BJ (cell line): ENCODE measurements at places on chromosomes 5 and 9.
A peak's percentile ranks its signal among the peaks of the same experiment; 100 is the strongest.

GRCh38 chr9:13958672-13959071, 355.3 kb downstream of the NFIB start:
- DNase-seq: no peak

- no peak for DNase-seq
These were observed 23.8 kb downstream of the ANXA2R start for GRCh38 chr5:43016217-43016779.

DNA sequence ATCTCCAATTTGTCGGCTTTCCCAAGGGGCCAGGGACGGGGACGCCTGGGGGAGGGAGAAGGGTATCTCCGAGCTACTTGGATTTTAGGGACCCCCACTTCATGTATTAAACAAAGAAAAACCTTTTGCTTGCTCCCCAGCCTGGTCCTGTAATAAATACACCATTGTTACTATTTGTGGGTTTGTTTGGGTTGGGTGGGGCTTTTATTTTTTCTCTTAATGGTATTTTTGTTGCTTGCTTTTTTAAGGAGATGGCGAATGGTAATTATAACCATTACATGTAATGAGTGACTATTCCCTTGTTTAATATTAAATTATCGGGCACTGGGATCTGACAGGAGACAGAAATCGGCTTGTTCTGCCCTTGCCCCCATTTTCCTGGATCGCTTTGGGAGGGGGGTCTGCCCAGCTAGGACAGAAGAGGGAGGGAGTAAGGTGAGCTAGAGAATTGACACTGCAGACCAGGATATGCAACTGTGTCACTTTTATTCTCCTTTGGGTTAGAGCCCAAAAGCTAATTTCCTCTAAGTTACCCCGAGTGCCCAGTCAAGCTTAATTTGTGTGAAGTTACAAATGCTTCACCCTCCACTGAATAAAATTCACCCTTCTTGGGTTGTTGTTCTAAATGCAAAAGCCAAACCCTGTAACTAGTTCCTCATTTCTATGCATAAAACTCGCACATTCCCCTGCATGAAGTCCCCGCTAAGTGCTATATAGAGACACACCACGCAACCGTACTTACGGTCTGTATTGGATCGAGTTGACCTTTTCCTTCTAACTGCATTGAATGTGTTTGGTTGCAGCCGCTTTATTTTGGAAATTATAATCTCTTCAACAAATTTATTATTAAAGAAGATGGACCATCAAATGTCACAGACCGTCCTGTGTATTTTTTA, 1.6 kb upstream of the ZNF608 start:
- DNase-seq: no peak

DNA sequence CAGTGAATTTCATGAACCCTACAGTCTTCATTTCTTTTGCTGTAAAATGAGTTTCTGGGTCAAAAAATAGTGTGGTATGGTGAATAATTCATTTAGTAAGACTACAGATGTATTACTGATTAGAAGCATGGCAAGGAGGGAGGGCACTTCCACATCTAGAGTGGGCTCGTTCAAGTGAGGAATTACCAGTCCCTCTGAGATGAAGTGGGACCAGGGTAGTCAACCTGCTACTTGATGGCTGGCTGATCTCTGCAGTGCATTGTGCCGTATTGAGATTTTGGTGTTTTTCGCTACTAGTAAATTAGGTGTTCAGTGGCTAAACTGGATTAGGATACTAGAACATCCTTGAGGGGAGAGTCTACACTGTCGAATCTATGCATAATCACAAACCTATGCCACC, 10.8 kb downstream of the CDC37L1 start:
- DNase-seq: no peak

GRCh38 chr5:126972062-126972895, 58.1 kb downstream of the MARCHF3 start:
- DNase-seq: no peak

DNA sequence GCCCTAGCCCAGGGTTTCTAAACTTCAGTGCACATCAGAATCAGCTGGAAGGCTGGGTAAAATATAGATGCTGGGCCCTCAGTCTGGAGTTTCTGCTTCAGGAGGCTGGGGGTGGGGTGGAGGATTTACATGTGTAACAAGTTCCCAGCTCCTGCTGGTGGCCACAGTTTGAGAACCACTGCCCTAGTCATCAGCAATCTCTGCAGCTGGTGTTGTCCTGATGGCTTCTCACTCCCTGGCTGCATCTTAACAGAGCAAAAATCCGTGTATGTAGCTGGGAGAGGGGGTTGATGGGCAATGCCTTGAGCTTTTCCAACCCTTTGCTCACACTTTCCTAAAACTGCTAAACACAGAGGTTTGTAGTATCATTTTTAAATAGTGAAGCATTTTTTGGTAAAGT, 186.0 kb upstream of the KLF9 start:
- DNase-seq: peak; percentile 47

DNA sequence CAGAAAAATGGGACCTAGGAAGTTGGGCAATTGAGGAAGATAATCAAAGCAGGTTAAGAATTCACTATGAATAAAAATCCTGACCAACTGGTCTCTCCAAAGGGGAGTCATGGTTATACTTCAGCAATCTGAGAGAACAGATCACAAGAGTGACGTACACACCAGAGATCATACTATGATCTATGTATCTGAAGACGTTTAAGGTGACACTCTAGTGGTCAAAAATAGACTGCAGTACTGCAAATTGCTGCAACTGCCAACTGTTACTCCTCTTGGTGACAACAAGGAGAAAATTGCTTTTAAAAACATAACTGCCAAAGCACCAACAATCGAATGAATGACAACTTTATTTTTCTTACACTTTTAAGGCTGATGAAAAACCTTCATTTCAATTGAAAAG, 4.9 kb downstream of the AK6 start:
- no peak for DNase-seq

DNA sequence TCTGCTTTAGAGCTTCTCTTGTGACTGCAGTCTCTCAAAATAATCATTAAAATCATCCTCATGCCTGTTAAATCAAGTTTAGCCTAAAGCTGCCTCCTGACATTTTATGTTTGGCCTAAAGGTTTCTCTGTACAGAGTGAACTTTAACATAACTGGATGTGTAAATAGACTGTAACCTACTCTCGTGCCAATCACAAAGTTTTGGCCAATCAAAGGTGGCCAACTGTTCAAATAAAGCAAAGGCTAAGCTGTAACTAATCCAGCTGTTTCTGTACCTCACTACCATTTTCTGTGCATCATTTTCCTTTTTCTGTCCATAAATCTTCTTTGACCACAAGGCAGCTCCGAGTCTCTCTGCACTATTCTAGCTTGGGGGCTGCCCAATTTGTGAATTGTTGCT, 86.2 kb downstream of the GCNT1 start:
- DNase-seq: no peak

GRCh38 chr9:114847492-114848417, 41.9 kb upstream of the TNFSF15 start:
- DNase-seq: no peak

DNA sequence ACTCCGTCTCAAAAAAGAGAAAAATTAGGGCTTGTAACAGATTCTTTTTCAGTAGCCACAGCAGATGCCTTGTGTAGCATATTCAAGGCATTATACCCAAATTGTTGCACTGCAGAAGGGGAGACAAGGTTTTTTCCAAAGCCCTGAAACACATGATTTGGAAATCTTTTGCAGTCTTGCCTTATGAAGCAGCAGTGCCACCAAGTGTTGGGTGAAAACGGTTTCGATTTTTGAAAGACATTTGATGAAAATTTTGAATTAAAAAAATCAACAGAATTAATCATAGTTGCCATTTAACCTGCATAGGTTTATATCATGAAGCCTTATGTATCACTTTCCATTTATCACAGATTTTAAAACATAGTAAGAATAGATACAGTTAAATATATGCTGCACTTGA, 479.5 kb downstream of the TAF11L14 start:
- DNase-seq: no peak

DNA sequence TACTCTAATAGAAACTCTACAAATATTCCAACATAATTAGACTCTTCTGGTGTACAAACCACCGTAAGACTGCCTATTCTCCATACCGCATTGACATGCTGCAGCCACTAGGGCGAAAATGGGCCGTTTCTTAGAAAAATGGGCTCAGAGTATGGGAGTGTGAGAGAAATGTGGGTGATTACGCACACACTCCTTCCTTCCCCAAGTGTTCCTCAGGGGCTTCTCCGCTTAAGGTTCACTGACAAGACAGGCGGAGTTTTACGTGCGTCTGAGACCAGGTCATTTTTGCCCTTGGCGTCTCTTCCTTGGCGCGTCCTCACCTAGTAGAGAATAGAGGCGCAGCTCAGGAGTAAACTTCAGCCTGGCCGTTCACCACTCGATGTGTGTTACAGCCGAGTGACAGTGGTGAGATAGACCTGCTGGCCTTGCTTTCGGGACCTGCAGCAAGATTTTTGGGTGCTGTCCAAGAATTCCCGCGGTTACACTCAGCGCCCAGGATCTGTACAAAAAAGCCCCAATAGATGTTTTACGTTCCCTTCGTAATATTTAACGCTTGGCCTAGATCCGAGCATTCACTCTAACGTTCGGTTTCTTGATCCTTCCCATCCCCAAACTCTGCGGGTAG, 1.8 kb upstream of the NTRK2 start:
- no peak for DNase-seq

DNA sequence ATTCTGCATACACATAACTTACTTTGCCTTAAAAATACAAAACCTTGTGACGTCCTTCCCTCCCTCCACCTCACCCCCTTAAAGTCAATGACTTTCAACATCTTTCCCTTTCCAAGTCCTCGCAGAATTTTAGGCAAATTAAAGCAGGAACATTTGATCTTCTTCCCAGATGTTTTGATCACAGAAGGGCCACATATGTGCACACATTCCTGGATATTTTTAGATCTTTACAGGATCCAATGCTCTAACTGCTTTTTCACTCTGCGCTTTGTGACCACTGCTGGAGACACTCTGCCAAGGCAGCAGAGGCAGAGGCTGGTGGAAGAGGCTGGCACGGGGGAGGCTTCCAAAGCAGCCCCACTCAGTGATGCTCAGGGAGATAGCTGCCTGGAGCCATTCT, 130.7 kb downstream of the SEC61B start:
- DNase-seq: peak; percentile 71
